Kidney epithelial cell (primary cell): ENCODE measurements at places on chromosomes 3 and 15. TPM values are rescaled to one million over a fixed set of nuclear protein-coding genes. Genes with fewer than 3 reads are reported as not detected.

DNA sequence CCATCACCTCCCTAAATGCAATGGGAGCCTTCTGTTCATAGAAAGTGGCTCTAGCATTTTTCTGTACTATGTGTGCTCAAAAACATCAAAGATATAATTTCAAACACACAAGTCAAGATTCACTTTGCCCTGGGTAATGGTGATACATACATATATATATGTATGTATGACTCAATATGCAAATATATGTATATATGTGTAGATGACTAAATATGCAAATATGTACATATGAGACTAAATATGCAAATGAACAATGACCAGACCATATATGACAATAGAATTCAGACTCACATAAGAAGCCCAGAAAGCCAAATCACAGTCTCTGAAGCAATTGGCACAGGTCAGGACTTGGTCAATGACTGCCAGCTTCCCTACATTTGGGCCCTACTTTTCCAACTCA lies 36.9 kb upstream of the SNRK start:
- no peak for DNase-seq

DNA sequence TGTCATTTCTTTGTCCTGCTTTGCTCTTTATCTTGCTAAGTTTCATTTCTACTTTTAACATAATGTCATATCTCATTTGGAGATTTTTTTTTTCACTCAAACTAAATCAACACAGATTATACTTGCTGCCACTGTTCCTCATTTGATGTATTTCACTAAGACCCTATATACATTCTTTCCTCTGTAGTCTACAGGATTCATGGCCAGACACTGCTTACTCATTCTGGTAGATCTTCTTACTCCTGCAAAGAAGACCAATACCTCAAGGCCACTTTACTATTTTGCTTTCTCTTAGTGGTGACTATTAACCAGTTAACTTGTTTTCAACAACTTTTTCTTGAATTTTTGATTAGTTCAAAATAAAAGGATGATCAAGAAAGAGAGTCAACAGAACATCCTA lies 26.6 kb downstream of the SLC24A5 start:
- DNase-seq, result no peak

DNA sequence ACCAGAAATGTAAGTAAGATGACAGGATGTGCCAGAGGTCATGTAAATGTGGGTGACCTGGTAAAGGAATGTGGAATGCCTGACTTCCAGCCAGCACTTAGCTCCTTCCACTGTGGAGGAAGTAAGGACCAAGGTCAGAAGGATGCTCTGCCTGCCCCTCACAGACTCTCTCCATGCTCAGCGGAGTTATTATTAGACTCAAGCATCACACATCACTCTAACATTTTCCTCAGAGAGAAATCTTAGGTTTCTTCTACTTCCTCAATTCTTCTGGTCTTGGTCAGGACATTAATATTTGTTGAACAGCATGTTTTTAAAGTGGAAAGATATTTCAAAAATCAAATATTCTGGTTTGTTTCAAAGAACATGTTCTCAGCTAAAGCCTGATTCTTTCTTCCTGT lies 231.4 kb upstream of the WNT5A start:
- DNase-seq, result no peak

The CSPG5 gene
- 0.48 and 0.71 TPM in 2 replicates for total RNA-seq

The PCYT1A gene
- 58.3 and 62.7 TPM in 2 replicates for total RNA-seq

DNA sequence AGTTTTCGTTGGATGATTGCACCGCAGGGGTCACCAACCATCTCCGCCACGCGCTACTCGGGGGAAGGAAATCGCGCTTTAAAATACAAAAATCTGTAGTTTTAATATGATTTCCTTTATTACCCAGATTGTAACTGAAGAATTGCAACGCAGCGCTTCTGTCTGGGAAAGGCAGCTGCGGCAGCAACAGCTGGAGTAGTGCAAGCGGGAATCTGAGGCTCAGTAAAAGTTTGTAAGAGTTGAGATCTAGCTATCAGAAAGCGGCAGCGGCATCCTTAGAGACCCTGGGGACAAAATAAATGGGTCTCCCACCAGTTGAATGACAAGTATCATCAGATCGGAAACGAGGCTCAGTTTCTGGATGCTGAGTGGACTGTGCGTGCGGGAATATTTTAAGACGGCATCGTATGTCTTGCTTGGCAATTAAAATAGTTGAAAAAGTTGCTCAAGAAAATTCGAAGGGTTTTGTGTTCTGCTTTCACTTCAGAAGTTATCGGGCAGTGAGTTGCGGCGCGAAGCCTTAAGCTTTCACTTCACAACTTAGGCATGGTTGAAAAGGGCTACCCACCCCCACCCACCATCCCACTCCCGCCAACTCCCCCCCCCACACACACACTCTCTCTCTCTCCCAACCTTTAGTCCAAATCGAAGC lies 2.7 kb downstream of the MECOM start:
- no peak for DNase-seq

The VGLL3 gene
- total RNA-seq, result 40.6 and 55.7 TPM in 2 replicates

DNA sequence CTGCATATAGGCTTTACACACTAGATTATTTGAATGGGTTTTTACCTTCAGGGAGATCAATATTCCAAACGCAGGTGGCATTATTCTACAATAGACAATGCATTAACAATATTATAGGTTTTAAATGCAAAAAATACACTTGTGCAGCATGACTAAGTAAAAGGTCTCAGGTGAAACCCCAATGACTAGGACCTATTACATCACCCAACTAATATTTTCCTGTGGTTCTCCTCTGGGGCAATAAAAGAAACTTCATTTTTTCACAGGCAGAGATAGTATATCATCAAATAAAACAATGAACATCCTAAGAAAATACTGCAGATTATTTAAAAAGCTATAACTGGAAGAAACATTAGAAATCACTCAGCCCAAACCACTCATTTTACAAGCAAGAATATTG lies 375.3 kb downstream of the ROBO1 start:
- no peak for DNase-seq

DNA sequence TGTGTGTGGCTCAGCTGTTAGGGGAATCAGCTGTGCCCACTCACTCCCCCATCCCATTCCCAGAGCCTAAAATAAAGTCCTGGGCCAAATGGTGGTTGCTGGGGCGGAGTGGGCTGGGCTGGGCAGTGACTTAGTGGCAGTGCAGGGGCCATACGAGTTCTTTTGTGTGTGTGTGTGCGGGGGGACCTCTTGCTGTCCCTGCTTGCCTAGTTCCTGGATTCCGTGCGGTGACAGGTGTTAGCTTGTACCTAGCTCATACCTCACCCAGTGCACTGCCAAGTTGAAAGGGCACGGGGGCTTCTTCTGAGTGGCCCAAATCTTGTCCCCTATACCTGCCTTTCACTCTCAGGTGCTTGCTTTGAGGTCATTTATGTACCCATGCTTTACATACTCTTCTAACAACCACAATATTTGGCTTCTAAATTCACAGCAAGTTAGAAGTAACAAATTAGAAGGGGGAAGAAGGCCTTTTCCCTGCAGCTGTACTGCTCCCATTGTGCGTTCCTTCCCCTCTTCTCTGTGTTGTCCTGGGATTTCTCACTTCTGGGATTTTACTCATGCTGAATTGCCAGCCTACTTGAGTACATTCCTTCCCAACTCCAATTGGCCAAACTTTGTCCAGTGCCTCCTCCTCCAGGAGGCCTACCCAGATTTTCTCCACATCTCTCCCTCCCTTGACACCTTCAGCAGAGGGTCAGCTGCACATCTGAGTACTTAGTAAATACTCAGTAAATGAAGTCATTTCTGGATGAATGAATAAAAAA lies 66.3 kb upstream of the POLG start:
- no peak for DNase-seq

The GOLGA6L4 gene
- total RNA-seq, result 1.1 and 3.6 TPM in 2 replicates

DNA sequence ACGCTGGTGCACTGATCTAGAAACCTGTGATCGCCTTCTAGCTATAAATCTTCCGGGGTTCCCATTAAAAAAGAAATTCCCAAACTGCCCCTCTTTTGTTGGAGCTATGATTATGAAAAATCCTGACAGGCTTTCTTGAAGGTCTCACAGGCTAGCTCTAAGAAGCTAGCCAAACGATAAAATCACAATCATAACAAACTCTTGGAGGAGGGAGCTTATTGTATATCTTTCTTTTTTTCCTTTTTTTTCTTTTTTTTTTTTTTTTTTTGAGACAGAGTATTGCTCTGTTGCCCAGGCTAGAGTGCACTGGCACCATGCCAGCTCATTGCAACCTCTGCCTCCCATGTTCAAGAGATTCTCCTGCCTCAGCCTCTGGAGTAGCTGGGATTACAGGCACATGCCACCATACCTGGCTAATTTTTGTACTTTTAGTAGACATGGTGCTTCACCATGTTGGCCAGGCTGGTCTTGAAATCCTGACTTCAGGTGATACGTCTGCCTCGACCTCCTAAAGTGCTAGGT lies 72.0 kb downstream of the MYO1E start:
- no peak for DNase-seq

- no peak for DNase-seq
These were observed 49.4 kb downstream of the RBMS3 start for GRCh38 chr3:29329986-29330890.

The COLQ gene
- 0.13 and 0.41 TPM in 2 replicates for total RNA-seq

The C3orf85 gene
- not detected in 2 replicates for total RNA-seq

DNA sequence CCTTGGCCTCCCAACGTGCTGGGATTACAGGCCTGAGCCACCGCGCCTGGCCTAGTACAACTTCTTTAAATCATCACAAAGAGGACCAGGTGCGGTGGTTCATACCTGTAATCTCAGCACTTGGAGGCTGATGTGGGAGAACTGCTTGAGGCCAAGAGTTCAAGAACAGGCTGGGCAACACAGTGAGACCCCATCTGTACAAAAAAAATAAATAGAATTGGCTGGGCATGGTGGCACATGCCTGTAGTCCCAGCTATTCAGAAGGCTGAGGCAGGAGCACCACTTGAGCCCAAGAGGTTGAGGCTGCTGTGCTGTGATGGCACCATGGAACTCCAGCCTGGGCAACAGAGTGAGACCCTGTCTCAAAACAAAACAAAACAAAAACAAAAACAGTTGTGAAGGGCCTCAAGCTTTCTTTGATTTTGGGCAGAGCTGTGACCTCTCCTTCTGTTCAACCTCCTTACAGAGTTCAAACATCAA lies 5.9 kb downstream of the RMDN3 start:
- DNase-seq, result no peak

The ISG20 gene
- total RNA-seq, result 22.3 and 36.0 TPM in 2 replicates

The IL5RA gene
- total RNA-seq, result not detected in 2 replicates

- DNase-seq, result no peak
These were observed 368.7 kb upstream of the ARHGEF26 start for GRCh38 chr3:153752405-153753027.

The LMAN1L gene
- total RNA-seq, result not detected in 2 replicates

DNA sequence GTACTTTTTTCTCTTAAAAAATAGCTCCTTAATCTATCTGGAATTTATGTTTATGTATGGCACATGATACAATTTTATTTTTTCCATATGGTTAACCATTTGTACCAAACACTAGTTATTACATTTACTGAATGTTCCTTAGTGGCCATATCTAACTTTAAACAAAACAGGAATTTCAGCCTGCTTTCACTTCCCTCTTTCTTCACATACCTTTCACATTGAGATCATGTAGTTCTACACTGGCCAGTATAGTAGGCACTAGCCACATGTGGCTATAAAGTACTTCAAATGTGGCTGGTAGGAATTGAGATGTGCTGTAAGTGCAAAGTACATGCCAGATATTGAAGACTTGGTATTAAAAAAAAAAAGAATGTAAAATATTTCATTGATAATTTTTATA lies 4.7 kb upstream of the RYK start:
- DNase-seq, result no peak

The GCSAM gene
- not detected in 2 replicates for total RNA-seq
